ENCODE measurements at places on chromosomes 1 and 21.

DNA sequence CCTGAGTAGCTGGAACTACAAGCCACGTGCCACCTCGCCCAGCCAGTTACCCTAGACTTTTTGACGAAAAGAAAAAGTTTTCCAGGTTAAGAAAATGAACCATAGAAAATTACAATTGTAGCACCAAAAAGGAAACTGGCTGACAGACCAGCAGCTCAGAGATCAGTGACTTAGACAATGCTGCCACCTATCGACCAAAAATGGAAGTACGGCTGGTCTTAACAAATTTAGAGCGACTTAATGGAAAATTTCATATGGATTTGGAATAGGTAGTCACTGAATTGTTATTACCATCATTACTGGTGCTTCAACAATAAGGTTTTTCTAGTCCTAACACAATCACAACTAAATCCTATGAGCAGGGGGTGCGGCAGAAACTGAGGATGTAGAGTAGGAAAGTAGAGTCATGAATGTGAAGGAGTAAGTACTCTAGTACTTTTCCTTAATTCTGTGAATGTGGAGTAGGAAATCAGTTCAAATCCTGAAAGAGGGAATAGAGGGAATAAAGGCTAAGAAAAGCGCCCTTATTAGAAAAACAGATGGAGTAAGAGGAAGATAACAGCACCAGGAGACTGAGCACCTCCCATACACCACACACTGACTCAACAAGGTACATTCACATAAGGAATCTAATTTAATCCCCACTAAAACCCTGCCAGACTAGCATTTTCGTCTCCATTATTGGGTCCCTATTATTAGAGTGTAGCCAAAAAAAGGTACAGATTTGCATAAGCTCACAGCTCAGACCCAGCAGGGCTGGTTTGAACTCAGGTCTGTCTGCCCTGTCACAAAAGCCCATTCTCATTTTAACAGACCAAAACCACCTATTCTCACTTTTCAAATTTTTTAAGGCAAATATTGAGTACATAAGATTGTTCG, 37.9 kb upstream of the MGST3 start:
- DNase-seq, result no peak

GRCh38 chr1:221644663-221645258, 97.1 kb downstream of the DUSP10 start:
- DNase-seq, result no peak

DNA sequence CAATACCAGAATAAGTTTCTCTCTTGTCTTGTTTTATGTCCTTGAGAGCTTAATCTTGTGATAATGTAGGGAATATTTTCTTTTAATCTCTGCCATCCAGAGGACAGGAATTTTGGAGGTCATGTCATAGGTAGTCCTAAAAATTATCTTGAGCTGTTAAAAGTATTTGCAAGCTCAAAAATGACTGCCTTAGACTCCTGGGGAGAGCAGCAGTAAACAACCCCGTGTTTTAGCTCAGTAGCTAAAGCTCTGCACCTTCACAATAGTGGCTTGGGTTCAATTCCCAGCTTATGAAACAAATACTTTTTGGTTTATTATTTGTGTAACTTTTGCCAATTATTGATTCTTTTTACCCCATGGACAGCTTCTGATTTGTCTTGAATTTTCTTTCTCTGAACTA, 99.4 kb upstream of the OLFM3 start:
- no peak for DNase-seq

DNA sequence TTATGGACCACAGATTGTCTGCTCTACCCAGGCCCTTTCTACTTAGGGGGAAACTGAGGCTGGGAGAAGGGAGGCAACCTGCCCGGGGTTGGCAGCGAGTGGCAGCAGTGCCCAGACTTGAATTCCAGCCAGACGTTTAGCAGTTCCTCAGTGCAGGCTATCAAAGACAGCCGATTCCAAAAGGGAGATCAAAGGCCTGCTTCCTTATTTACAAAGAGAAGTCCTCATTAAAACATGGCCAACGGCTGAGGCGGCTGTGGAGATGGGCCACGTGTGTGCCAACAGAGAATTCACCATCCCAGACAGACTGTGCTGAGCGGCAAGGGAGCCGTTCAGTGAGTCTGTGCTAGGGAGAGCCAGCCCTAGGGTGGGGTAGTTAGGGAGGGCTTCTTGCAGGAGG, 27.7 kb downstream of the C1QB start:
- no peak for DNase-seq

- no peak for DNase-seq
Observed at GRCh38 chr1:107003972-107004371, 52.5 kb upstream of the PRMT6 start.

DNA sequence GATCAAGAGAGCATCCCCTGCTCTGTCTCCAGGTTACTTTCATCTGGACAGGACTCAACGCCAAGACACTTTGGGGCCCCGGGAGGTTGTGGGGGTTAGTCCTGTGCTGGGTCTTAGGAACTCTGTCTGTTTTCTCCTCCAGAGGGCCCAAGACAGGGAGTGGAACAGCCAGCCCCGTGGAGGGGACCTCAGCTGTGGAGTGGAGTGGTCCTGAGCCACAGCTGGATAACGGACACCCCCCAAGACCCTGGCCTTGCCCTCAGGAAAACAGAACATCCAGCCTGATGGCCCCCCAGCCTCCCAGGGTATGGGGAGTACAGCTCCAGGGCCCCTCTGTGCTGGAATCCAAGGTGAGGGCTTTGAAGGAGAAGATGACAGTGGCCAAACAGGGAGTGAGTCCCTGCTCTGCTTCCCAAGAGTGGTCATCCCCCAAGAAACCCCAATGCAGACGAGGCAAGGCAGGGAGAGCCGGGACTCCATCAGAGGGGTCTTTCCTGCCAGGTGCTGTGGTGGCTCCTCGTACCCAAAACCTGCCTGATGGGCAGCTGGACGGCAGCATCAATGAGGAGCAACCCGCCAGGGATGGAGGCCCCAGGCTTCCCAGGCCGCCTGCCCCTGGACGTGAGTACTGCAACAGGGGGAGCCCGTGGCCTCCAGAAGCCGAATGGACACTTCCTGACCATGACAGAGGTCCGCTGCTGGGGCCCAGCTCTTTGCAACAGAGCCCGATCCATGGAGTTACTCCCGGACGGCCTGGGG, 3.5 kb downstream of the KIAA1614 start:
- peak; percentile 61 for DNase-seq

DNA sequence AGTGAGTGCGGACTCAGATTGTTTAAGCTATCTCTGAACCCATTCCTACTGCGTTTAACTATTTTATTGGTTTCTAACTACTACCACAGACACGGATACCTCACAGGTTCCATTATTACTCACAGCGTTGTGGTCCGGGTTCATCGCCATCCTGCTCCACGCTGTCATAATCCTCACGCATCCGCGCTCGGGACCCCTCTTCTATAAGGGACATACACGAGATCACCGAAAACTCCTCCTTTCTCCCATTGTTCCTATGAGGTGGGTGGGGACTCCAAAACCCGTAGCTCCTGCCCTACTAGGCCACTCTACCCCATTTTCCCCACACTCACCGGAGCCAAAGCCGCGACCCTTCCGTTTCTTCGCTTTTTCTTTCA, 610 bp downstream of the RBM8A start:
- no peak for DNase-seq

DNA sequence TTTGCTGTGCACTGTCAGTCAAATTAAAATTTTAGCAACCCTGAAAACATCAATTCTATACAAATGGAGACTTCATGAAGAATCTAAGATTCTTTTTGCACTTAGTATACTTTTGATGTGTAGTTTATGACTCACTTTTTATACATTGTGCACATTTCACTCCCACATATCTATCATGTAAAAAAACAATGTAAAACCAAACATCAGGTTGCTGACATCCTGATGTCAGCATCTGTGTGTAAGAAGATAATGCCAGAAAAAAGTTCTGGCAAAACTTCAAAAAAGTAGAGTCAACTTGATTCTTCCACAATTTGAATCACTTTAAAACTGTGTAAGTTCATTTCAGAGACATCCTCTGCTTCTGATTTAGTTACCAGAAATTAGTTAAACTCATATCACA, 115.7 kb downstream of the CENPF start:
- no peak for DNase-seq

DNA sequence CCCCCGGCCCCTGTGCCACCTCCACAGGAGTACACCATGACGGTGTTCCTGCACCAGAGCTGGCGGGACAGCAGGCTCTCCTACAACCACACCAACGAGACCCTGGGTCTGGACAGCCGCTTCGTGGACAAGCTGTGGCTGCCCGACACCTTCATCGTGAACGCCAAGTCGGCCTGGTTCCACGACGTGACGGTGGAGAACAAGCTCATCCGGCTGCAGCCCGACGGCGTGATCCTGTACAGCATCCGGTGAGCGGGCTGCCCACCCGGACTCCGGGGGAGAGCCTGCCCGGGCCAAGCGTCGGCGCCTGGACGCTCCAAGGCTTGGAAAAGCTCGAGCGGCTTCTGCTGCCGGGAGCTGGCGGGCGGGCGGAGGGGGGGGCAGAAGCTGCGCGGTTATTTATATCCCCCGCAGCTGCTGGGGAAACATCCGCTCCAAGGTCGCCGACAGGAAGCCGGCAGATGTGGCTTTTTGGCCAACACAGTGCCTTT, 6.4 kb downstream of the GABRD start:
- DNase-seq, result no peak

GRCh38 chr1:33575324-33575879, 103.0 kb downstream of the ZSCAN20 start:
- no peak for DNase-seq

DNA sequence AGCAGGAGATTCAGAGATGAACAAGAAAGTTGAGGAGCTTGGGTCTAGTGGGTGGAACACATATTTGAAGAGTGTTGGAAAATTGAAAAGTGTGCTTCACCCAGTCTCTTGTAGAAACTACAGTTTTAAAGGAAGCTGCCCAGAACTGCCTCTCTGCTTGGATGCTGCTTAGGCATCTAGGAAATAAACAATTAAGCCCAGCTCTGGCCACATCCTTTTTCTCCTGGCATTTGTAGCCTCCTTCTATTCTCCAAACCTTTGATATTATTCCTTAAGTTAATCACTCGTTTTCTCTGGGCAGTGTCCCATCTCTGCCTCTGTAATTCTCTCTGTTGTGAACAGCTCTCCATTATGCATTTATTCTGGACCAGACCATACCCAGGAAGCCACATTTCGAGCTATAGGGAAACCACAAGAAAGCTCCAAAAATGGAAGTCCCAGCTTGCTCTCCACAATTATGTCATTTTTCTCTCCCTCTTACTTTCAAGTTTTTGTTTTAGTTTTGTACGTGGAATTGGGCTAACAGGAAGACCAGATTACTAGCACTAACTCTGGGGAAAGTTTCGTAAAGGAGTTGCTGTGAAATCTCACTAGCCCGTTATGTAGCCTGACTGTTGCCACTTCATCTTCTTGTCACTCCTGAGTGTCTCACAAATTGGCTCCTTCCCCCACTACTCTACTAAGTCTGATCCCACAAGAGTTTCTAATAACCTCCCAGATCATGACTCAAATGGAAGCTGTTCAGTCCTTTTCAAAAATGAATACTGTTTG, 102.2 kb downstream of the NTMT2 start:
- DNase-seq, result no peak

DNA sequence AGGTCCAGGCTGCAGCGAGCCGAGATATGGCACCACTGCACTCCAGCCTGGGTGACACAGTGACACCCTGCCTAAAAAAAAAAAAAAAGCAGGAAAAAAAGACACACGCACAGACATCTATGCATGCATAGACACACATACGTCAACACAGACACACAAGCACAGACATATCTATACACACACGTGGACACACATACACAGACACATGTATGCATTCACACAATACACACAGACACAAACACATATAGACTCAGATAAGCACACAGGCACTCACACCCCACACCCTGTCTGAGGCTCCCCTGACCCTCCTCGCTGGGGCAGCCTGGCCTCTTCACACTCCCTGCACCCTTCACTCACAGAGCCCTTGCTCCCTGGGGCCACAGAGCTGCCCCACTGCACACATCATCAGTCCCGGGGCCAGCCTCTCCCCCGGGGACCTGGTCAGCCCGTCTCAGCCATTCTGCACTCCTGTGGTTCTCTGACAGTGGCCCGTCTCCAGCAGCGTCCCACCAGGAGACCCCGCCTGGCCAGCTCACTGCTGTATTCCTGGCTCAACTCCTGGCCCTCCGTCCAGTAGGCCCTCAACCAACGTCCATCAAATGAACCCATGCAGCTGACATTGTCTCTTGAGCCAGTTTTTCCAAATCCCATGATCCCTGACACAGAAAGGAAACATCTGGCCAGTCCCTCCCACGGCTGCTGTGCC, 4.6 kb upstream of the PRKCZ start:
- no peak for DNase-seq

DNA sequence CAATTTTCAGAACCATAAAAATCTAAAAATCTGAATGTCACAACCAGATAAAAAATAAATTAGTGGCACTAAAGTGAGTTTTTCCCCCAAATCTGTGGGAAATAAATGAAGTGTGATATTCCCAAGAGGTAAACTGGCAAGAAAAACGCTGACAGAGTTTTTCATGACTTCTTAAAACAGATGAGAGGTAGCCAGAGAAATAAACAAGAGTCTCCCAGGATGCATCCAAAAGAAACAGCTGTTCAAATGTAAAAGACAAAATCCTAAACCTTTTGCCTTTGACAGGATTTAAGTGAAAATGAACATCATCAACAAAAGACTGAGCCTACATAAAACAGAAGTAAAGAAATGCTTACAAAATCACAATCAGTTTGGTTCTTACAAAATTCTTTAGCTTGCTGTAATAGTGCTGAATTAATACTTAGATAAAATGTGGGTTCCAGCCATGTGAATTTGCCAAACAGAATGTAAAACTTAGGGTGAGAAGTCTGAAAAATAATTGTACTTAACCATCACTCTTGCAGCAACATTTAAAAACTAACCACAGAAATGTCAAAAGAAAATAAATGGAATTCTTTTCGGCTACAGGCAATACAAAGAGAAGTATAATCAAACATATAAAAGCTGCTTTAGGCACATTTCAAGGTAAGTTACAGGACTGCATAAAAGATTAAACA, 133.6 kb downstream of the EIF4G3 start:
- no peak for DNase-seq

DNA sequence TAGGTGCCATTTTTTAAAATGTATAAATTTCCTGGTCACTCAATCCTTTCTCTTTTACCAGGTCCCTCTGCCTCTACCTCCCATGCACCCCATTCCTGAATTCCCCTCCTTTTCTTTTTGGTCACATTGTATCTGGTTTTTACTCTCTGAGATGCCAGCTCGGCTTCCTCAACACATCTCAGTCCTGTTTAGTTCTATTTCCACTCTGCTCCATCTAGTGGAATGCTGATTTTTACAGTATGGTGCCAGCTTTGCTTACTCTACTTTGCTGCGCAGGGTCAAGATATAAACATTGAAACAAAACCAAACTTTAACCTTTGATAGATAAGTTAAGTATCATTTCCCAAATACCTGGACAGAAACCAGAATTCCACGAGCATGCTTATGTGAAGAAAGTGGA, 96.0 kb downstream of the ESRRG start:
- DNase-seq, result no peak
